ENCODE measurements at places on chromosomes 3 and 15.

DNA sequence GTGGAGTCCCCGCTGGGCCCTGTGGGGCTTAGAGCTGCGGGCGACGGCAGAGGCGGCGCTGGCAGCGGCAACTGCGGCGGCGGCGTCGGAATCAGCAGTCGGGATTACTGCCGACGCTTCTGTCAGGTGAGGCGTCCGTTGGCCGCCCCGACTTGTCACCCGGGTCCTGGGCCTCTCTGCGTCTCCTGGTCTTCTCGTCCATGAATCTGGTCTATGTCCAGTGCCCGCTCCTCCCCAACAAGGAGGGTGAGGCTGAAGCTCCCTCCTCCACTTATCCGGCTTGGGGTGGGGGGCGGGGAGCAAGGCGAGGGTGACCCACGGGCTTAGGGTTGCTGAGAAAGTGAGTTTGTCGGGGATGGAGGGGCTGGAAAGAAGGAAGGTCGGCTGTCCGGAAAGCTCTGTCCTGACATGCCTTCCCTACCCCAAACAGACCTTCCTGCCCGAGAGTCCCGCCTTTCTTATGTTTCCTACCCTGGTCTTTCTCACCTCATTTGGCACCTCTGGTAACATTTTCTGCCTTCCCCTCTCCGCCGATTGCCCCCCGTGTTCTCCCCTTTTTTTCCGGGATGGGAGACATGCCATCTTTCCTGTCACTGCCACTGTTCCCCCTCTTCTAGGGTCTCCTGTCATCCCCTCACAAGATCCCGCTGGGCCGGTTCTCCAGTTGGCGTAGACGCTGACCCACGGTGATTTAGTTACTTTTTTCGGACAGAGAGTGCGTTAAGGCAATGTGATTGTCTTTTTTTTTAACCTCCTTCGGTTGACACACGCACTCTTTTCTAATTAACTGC, 520 bp downstream of the ZNF654 start:
- DNase-seq = no peak

GRCh38 chr3:43790476-43790875, 99.7 kb downstream of the ABHD5 start:
- no peak for DNase-seq

DNA sequence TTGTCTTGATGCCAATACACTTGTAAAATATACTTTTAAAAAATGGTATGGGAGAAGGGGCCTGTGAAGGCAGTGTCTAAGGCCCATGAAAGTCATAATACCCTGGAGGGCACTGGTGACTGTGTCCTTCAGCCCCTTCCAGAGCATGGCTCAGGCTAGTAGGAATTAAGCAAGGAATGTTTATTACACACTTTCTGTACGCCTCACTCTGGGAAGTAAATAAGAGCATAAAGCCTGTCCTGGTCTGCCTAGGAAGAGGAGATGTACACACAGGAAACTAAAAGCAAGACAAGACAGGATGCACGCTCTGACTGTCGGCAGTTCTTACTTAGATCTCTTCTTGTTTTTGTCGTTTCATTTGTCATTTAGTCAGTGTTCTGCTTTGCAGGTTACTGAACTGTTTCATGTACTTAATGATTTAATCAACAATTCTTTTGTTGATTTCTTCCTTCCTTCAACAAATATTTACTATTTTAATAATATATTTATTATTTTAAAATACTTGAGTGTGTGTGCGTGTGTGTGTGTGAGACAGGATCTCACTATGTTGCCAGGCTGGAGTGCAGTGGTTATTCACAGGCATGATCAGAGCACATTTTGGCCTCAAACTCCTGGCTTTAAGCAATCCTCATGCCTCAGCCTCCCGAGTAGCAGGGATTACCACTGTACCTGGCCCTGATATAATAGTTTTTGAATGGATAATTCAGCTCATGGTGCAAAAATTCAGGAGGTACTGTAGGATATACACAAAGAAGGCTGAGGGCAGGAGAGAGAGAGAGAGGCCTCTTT, 9.0 kb upstream of the SMAD6 start:
- DNase-seq = no peak

GRCh38 chr3:123365450-123366143, 83.3 kb downstream of the ADCY5 start:
- DNase-seq = peak; percentile 63

- DNase-seq = no peak
Observed at GRCh38 chr3:58035524-58036255, 27.5 kb downstream of the FLNB start.

GRCh38 chr15:58568157-58568571, 136.4 kb downstream of the LIPC start:
- no peak for DNase-seq

DNA sequence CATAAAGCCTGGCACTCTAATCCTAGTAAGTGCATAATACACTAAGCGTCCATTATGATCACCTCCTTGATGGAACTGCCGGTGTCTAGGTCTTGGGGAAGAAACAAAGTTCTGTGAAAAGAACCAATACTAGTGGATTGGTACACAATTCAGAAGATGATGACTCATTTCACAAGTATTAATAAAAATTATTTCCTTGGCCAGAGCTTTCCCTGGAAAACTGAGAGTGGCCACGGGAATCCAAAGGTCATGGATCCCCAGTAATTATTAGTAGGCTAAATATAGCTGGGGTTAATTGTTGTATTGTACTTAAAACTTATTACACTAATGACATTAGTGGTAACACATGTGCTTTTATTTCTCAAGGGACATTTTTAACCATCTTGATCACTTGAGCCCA, 808.0 kb upstream of the NR2F2 start:
- DNase-seq = no peak

DNA sequence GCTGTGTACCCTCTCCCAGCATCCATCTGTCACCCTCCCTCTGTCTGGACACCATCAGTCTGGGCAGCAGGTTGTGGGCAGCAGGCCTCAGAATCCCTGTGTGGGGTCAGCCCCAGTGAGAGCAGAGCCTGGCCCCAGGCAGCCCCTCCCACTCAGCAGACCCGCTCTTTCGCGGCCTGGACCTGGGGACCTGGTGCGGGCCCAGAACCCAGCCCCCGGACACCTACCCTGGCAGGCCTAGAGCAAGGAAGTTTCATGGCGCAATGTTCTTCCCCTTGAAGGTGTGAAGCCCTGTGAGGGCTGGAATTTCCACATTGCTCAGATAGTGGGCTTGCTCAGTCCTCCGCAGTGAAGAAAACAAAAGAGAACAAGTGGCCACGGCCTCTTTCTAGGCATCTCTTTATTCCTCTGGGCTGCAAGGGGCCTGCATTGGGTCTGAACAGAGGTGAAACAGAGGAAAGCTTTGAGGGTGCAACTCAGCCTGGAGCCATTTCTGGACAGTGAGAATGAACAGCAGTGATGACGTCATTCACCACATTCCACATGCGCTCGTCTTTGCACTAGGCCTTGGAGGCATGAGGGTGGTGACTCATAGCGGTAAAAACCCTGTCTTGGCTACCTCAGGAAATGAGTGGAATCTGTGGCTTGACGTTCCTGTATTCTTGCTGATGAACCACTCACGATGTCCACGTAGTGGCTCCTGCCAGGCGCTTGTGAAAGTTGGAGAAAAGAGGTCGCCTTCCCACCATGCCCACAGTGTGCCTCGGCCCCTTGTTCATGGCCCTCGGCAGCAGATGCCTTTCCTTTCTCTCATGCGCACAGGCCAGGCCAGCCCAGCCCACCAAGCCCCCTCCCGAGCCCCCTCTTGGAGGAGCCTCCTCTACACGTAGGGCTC, 66.1 kb downstream of the SLC30A4 start:
- DNase-seq = peak; percentile 86

DNA sequence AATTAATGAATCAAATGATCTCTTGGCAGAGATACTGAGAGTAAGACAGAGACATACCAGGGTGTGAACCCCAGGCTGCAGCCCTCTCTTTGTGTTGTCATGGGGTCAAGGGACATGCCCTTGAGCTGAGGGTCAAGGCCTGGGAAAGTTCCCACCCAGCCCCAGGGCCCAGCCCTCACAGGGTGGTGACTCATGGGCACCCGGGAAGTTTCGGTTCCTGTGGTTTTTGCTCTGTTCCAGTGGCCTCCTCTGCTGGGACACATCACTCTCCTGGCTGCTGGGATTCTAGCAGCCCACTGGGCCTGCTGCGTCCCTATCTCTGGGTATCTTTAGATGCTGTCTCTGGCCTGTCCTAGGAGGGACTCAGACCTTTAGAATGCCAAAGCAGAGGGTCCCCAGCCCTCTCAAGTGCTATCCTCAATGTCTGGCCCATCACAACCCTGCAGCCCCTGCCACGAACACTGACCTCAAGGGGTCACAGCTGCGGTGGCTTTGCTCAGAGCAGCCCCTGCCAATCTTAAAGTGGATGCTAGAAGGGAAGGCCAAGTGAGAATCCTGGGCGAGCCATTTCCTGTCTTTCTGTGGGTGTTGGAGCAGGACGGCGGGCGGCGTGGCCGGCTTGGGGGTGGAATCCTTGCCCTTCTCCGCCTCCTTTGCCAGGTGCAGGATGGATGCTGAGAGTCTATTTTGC, 148.4 kb upstream of the TLE3 start:
- peak; percentile 63 for DNase-seq

Measured in H54 (cell line).